SHP77 treated with DMSO at 0.1 percent for 48 hours (cell line): ENCODE measurements at places on chromosomes 4 and X.

DNA sequence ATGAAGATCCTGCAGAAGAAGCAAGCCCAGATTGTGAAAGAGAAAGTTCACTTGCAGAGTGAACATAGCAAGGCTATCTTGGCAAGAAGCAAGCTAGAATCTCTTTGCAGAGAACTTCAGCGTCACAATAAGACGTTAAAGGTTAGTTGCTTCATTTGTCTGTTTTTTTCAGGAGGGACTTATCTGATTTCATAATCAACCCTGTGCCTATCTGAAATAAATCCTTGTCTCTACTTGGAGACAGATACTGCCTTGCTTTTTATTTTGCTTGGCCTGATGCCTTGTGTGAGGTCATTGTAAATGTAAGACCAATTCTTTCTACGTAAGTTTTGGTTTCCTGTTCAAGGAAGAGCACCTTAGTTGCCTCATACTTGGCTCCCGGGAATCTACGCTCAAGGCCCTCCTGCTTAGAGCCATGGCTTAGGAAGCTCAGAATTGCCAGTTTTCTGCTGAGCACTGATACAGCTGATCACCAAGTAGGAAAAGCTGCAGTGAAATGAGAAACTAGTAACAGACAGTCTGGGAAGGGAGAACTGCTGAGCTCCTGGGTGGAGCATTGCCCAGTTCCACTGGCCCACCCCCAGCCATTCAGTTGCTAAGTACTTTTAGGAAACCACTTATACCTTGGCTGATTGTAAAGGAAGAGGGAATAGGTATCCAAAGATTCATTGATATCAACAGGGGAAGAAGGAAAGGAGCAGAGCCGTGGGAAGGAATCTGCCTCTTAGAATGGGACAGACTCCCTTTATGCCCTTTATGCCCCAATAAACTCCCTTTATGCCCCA is 41.8 kb downstream of the RBBP7 start:
- DNase-seq = no peak

DNA sequence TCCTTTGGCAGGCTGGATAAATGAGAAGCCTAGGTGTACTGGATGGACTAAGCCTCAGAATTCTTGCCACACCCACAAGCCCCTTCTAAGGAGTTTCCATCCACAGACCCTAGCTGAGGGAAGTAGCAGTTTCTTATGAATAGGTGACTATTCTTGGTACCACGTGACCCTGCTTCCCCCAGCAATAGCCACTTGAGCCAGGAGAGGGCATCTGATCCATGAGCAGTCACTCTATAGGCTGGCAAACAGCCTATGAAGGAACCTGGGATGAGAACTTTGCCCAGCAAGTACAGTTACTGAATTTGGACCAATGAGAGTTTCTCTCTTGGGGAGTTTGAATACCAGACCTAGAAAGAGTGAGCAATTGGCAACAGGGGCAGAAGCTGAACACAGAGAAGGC is 84.0 kb downstream of the RTL9 start:
- no peak for DNase-seq

- DNase-seq = no peak
Observed at GRCh38 chrX:20681683-20682082, 415.0 kb upstream of the RPS6KA3 start.

DNA sequence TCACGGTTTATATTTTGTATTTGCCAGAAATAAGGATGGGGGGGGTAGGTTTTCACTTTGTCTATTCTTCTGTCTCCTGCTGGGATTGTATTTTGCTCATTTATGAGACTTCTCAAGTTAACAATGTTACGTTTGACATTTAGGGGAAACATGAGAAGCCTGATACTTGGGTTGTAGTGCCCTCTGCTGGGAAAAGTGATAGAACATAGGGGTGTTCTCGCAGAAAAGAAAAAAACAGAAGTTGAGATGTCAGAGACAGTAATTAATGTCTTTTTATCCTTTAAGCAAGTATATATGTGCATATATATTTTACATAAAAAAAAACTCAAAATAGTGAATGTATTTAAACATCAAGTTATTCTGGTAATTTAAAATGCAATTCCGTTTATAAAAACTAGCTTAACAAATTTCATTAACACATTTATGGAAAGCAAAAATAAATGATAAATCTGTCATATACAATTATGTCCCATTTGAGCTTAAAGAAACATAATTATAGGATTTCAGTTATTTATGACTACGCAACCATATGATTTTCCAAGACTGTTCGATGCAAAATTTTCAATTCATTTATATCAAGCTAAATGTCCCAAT is 46.0 kb upstream of the TMPRSS11F start:
- DNase-seq = peak; percentile 13

DNA sequence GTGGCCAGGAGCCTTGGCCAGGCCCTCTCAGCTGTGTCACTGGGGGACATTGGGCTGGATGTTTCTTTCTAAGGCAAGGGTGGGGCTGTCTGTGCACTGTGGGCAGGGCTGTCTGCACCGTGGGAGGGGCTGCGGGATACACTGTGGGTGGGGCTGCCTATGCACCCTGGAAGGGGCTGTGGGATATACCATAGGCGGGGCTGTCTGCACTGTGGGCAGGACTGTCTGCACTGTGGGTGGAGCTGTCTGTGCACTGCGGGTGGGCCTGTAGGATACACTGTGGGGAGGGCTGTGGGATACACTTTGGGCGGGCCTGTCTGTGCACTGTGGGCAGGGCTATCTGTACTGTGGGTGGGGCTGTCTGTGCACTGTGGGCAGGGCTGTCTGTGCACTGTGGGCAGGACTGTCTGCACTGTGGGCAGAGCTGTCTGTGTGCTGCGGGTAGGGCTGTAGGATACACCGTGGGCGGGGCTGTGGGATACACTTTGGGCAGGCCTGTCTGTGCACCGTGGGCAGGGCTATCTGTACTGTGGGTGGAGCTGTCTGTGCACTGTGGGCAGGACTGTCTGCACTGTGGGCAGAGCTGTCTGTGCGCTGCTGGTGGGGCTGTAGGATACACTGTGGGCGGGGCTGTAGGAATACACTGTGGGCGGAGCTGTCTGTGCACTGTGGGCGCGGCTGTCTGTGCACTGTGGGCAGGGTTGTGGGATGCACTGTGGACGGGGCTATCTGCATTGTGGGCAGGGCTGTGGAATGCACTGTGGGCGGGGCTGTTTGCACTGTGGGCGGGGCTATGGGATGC is 31.1 kb downstream of the ACOX3 start:
- DNase-seq = no peak

DNA sequence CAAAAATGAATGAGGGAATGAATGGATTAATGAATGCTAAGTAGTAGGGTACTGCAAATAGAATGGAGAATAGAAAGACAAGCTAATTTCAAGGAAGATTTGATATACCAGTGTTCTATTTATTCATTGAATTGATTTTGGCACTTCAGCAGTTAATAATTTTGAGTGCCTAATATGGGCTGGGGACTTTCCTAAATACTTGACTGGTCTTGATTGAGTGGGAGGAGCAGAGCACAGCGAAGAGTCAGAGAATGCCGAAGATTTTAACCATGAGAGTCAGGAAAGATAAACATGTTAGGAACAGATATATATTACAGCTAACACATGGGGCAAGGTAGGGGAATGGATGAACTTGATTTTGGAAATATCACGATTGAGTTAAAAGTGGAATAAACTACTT is 10.6 kb downstream of the IL15 start:
- no peak for DNase-seq

- DNase-seq = no peak
Observed at GRCh38 chrX:1391370-1391706, 575 bp downstream of the SLC25A6 start.
